ENCODE measurements at places on chromosomes 13 and 19.

DNA sequence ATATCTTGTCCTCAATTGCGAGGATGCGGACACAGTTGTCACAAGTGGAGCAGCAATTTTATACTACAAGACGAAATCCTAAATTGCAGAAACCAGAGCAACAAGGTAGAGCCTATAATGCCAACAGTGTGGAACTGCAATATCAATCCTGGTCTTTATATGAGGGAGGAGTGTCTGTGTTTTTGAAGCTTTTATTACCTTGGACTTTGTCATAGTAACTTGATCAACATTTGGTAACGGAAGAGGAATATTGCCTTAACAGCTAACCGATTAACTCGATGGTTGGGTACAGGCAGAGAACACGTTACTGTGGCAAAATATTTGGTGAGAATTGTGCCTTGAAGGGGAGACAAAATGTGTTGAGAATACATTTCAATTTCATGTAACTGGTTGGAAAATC, 661.5 kb downstream of the FGF9 start:
- DNase-seq = no peak

DNA sequence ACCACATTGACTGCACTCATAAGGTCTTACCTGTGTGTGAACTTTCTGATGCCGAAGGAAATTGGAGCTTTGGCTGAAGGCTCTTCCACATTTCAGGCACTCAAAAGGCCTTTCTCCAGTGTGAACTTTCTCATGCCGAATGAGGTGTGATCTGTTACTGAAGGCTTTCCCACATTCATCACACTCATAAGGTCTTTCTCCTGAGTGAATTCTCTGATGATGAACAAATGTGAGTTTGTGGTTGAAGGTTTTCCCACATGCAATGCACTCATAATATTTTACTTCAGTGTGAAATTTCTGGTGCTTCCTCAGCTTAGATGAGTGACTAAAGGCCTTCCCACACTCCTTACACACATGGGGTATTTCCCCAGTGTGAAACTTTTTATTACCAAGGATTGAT, 5.7 kb downstream of the ZNF132 start:
- no peak for DNase-seq

DNA sequence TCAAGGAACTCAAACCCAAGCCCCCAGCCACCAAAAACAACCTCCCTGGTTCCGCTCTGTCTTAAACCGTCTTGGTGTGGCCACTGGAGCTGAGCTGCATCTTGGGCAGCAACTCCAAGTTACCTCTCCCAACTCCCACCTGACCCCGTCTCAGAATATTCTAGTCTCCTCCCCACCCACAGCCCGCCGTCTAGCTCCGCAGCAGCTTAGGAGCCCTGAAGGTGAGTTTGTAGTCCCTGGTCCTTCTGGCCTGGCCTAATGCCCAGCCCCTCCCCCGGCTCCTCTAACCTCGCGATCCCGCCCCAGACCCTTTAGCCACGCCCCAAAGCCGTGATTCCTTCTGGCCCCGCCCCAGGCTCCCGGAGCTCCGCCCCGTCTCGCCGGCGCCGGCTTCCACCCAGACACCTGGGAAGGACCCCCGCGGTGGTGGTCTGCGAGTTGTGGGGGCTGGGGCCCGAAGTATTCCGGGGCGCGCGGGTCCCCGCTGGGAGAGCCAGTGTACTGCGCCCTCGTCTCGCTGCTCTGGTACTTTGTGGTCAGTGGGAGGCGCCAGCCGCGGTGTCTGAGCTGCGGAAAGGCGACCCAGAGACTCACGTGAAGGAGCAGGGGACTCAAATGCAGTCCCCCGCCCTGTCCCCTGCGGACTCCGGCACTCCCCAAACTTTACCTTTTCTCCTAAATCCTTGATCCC, 2.5 kb upstream of the LHB start:
- peak; percentile 94 for DNase-seq

DNA sequence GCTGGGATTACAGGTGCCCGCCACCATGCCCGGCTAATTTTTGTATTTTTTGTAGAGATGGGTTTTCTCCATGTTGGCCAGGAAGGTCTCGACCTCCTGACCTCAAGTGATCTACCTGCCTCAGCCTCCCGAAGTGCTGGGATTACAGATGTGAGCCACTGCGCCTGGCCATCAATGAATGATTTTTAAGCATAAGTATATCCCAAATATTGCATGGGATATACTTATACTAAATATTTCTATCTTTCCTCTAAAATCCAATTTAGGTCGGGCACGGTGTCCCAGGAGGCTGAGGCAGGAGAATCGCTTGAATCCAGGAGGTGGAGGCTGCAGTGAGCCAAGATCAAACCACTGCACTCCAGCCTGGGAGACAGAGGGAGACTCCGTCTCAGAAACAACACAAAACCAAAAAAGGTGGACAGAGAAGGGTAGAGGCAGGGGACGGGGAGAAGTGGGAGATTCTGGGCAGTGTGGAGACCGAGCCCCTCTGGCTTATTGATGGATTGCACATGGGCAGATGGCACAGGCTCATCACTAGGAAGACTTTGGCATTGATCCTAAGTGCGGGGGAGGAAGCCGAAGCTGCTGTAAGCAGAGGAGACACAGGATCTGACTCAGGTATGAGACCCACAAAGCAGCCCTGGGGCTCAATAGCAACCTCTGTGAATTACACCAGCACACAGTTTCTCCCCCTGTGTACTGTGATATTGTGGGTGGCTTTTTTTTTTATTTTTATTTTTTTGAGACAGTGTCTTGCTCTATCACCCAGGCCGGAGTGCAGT, 13.5 kb downstream of the ARRDC5 start:
- no peak for DNase-seq

- no peak for DNase-seq
Measured at GRCh38 chr13:75639454-75639853, 3.3 kb downstream of the LMO7 start.

DNA sequence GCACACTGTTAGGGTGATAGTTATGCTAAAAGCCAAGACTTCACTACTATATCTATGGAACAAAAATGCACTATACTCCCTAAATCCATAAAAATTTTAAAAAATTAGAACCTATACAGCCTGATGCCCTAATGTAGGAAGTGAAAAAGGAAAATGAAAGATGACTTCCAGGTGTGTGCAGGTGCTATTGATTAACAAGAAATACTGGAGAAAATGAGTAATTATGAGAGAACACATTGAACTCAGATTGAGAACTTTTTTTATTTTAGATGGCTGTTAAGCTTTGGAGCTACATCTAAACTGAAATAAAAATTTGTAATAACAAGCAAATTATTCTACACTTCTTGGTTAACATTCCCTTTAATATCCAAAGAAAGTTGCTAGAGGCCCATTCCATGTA, 1015.7 kb downstream of the PCDH9 start:
- no peak for DNase-seq

DNA sequence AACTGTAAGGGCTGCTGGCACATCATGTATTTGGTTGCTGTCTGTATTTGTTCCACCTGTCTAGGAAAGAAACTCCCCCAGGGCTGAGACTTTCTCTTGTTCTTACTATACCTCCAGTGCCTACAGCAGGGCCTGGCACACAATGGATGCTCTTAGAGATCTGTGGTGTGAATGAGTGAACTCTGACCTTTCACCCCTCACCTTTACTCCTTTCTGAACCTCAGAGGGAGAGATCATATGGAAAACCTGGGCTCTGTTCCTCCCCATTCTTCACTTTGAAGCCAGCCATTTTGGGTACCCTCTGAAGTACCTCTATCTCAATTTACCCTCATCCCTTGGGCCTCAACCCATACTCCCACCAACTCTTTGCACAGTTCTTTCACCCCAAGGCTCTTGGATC, 3.1 kb downstream of the DYRK1B start:
- DNase-seq = no peak

- DNase-seq = no peak
Measured at GRCh38 chr19:36819130-36819630, 19.0 kb downstream of the ZNF790 start.

- DNase-seq = peak; percentile 83
Measured at GRCh38 chr13:98445340-98446233, 131.3 kb downstream of the STK24 start.
